Activated T-cell treated with anti-CD3 and anti-CD28 coated beads, Interleukin-2, amount 50 U/mL, for 72 hours (primary cell): ENCODE measurements at places on chromosomes 1 and 21.

- DNase-seq = no peak
Measured at GRCh38 chr1:18637511-18637960, 6.9 kb downstream of the PAX7 start.

- DNase-seq = peak; percentile 67
Measured at GRCh38 chr1:244599937-244600350, 53.0 kb upstream of the DESI2 start.

DNA sequence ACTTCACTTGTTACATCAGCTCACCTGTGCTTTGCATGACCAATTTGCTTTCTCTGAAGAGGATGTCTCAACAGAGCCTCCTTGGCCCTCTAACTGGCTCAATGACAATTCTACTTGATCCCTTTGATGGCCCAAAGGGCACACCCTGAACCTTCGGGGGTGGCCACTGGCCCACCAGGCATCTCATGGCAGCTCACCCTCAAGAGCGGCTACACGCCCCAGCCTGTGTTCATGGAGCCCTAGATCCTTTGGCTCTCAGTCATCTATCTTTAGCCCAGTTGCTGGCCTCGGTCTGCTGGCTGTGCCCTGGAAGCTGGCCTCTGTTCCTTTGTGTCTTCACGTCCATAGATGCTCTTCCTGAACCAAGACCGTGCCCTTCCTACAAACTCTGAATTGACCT lies 476.7 kb downstream of the NPHP4 start:
- DNase-seq = no peak

- no peak for DNase-seq
Measured at GRCh38 chr1:84379138-84379916, 19.0 kb upstream of the DNASE2B start.

DNA sequence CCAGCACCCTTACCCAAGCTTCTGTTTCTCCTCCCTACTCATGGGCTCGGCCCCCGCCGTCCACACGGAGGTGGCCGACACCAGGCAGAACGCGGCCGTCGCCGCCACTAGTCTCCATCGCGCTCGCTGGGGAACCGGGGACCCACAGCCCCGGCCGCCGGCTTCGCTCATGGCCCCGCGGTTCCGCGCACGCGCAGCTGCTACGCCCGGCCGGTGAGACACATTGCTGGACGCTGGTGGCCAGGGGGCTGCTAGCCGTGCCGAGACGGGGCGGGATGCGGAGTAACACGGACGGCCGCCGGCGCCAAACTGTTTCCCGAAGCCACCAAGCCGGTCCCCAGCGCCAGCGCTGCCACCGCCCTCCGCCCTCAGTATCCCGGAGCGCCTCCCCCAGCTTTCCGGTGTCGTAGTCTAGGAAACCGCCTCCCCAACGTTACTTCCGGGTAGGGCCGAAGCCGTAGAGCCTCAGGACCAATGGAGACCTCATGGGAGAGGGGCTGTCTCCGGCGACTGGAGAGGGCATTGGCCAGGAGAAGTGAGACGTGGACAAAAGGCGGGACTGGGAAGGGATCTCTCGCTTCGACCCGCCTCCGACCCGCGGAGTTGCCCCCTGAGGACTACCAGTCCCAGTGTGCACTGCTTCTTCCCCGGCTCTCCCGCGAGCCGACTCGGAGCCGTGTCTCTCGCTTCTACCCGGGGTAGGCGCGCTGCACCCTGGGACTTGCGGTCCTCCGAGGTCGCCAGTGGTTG lies at the start of gene EDEM3:
Gene EDEM3 (minus strand): TSS at position 383 of the 750 bp plus-strand sequence. CDS start 212 bp downstream, at position 171.
- DNase-seq = peak; percentile 96

GRCh38 chr1:107328087-107328486 lies 187.2 kb downstream of the NTNG1 start:
- no peak for DNase-seq
